ENCODE measurements at places on chromosomes 3 and 15.

DNA sequence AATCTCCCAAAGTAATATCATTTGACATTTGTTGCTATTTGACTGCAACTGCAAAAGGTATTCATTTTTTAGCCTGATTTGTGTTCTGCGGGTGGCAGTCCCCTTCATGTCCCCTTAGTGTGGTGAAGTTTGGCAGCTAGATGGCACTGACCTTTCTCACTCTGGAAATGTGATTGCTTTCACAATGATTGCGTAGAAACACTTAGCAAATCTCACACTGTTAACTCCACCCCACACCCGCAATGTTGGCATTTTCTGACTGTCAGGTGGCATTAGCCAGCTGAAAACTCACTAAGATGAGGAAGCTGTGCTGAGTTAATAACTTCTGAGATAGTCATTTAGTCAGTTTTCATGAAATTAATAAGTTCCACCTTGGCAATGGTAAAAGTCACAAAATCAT is 76.9 kb downstream of the TRIM69 start:
- DNase-seq, result no peak

DNA sequence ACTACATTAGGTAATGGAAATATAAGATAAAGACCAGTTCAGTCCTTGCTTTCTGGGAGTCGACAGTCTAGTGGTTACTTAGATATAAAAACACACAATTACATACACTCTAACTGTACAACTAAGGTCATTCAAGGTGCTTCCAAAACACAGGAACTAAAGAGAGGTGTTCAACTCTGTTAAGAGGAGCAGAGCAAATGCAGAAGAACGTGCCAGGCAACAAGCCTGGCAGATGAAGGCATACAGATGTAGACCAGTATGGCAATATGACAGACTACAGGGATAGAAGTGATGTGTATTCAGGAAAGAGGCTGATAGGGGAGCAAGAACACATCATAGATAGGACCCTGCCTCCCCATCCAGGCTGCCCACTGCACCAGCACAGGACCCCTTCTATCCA is 78.3 kb downstream of the CBLB start:
- no peak for DNase-seq

GRCh38 chr3:140035871-140036270 is 100.9 kb downstream of the CLSTN2 start:
- DNase-seq, result no peak

- no peak for DNase-seq
These were observed 98.3 kb downstream of the CMSS1 start for GRCh38 chr3:99915906-99916432.

GRCh38 chr3:47239929-47240328 is 42.7 kb downstream of the KIF9 start:
- no peak for DNase-seq

DNA sequence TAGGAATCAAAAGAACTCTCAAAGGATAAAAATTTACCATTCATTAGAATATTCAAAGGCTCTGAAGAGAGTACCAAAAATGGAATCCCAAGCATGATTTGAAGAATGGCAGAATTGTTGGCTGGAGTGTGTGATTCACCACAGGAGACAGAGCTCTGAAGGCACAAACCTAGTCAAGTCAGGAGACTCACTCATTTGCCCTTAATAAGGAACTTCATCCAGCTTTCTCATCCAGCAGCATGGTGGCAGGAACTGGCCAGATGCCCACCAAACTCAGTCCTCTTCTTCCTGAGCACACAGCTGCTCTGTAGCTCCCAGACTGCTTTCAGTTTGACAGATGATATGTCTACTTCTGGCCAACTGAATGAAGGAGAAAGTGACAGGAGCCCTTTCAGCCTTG is 16.5 kb upstream of the HEG1 start:
- no peak for DNase-seq

GRCh38 chr3:156865732-156866131 is 39.6 kb downstream of the LEKR1 start:
- no peak for DNase-seq

DNA sequence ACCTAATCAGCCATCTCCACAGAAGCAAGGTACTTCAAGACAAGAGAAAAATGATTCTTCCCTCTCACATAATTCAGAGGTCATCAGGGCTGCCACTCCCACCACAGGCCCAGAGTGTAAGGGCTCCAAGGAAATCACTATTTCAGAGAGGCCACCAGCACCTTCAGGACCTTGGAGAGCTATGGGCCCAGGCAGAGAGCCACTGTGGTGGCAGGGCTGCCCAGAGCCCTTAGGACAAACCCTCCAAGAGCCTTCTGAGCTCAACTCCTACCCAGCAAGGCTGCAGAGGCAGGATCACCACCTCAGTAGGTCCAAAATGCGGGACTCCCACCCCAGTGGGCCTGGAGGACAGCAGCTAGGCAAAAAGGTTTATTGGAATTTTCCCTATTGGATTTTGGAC is 17.9 kb upstream of the FAN1 start:
- no peak for DNase-seq

DNA sequence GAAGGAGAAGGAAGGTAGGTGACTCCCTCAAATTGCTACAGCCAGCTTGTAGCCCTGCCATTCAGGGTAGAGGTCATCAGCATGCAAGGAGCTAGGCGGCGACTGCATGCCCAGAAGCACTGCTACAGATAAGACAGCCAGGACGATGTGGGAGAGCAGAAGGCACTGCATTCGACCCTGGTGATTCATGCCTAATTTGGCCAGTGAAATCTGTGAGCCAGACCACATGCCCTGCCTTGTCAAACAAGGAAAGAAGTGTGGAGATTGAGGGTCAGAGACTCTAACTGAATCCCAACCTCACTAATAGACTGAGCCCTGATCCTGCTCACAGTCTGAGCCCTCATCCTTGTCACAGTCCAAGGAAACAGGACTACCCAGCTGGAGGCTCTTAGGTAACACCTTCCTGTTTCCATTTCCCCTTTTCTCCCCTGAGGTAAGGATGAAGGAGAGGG is 86.6 kb downstream of the LINGO1 start:
- no peak for DNase-seq

- no peak for DNase-seq
These were observed 72.9 kb downstream of the OCA2 start for GRCh38 chr15:28026221-28026620.

DNA sequence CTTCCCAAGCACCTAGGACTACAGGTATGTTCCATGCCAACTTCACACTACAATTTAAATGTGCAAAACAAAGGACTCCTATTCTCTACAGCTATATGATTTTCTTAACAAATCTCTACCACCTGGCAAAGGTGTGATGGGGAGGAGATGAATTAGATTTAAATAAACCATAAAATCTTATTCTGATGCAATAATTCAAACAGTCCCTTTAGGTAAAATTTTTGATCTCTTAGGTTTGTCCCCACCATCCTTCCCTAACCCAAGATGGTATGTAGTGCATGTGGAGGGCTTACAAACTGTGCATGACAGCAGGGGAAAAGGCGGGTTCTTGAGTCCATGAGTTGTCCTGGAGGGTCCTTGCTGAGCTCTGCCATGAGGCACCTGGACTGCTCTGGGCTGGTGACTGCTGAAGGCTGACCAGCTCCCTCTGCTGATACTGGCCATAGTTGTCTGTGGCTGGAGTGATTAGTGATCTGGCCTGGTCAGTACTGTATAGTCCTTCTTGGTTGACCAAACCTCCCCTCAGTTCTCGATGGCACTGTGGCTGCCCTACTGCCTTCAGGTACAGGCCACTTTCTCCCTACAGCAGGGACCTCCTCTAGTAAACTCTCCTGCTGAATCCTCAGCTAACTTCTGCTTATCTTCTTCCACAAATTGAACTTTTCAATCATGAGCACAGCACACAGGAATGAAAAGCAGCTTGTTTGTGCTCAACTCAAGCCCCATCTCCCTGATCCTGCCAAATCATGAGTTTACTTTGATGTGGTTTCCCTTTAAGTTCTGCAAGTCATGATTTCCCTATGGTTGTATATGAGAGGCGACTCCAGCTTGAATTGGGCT is 30.1 kb downstream of the CFAP161 start:
- no peak for DNase-seq

DNA sequence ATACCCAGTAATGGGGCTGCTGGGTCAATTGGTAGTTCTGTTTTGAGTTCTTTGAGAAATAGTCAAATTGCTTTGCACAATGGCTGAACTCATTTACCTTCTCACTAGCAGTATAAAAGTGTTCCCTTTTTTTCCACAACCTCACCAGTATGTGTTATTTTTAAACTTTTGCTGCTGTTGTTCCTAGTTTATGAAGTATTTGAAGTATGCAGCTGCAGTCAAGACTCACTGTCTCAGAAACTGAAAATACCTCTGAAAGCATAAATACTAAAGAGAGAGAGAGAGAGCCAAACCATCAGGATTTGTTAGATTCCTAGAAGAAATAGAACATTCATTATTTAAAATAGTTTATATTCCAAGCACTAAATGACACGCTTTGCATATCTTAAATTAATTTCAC is 764.2 kb downstream of the NTRK3 start:
- no peak for DNase-seq

DNA sequence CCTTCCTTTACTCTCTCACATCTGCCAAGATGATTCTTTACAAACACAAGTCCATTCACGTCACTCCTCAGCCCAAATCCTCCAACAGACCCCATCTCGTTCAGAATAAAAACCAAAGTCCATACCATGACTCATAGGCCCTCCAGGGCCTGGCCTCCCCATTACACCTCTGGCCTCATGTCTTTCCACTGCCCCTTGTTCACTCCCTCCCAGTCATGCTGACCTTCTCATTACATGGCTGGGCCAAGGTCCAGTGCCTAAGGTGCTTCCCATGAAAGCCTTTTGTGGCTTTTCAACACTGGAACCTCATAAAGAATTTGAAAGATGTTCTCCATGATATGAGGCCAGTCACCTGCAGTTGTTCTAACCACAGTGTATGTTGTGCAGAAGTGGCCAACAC is 44.5 kb downstream of the NEK10 start:
- DNase-seq, result no peak

GRCh38 chr3:127479449-127479848 is 111.1 kb downstream of the TPRA1 start:
- no peak for DNase-seq

DNA sequence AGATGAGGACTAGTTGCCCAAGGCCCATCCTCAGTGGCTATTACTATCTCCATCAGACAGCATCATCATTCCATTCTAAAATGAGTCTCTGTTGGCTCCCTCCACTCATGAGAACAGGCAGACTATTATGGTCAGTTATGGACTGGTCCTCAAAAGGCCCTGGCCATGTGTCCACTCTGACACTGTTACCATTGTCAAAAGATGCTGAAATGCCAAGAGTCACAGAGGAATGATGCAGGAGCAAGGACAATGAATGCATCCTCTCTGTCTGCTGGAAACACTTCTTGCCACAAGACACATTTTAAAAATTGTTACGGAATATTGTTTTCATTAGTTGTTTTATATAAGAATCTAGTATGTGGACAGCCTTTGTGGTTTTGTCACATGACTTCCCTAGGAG is 53.3 kb upstream of the STT3B start:
- DNase-seq, result no peak

- no peak for DNase-seq
These were observed 135.3 kb downstream of the SV2B start for GRCh38 chr15:91235376-91235775.

GRCh38 chr3:101151286-101151913 is 158.2 kb upstream of the ABI3BP start:
- DNase-seq, result no peak

- DNase-seq, result no peak
These were observed 41.0 kb downstream of the GPR160 start for GRCh38 chr3:170078620-170079281.

DNA sequence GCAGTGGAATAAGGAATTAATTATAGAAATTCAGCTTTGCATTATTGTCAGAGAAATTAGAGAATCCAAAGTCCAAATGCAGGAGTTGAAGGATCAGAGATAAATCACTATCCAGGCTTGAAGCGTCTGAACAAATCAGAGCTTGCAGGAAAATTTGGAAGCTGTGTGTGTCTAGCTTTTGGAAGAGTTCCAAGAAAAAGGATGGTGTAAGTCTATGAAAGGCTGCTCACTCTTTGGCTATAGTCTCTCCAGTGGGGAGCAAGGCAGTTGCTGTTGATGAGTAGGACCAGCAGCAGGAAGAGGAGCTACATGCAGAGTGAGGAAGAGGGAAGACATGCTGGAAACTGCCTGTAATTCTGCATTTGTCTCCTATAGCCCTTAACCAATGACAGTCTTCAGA is 464.3 kb upstream of the GRM7 start:
- no peak for DNase-seq

- DNase-seq, result peak; percentile 78
These were observed 11.7 kb downstream of the PXYLP1 start for GRCh38 chr3:141243271-141243707.

DNA sequence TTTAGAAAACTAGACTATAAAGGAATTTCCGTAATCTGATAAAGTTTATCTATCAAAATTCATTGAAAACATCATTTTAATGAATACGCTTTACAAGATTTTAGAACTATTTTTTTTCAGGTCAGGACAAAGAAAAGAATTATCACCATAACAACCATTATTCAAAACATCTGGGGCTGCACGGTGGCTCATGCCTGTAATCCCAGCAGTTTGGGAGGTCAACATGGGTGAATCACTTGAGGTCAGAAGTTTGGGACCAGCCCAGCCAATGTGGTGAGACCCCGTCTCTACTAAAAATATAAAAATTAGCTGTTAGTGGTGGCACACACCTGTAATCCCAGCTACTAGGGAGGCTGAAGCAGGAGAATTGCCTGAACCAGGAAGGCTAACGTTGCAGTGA is 260.4 kb downstream of the WNT5A start:
- no peak for DNase-seq

- DNase-seq, result no peak
These were observed 58.9 kb upstream of the ULK4 start for GRCh38 chr3:42020684-42021307.

DNA sequence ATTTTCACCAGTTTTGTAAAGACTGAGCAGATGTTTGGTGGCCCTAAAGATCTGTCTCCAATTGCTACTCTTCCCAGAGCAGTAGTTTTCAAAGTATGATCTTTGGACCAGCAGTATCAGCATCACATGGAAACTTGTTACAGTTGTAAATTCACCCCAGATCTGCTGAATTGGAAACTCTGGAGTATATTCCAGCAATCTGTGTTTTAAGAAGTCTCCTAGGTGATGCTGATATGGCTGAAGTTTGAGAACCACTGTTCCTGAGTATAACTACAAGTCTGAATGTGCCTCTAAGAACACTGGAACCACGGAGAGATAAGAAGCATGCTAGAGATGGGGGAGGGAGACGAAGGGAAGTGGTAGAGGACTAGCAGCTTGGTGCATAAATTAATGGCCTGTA is 45.7 kb downstream of the NUDT16 start:
- DNase-seq, result no peak

- DNase-seq, result no peak
These were observed 51.0 kb upstream of the EIF1B start for GRCh38 chr3:40258555-40258954.

- DNase-seq, result no peak
These were observed 398.1 kb upstream of the ARPP21 start for GRCh38 chr3:35241236-35241635.

Measured in stimulated activated CD8-positive, alpha-beta memory T cell treated with anti-CD3 and anti-CD28 coated beads, Interleukin-7, amount 100 ng/mL, for 48 hours (primary cell).